Large intestine (tissue), 12 donors: ENCODE measurements at places on chromosomes 12 and 14. TPM values are rescaled to one million over a fixed set of nuclear protein-coding genes. Genes with fewer than 3 reads are reported as not detected.

DNA sequence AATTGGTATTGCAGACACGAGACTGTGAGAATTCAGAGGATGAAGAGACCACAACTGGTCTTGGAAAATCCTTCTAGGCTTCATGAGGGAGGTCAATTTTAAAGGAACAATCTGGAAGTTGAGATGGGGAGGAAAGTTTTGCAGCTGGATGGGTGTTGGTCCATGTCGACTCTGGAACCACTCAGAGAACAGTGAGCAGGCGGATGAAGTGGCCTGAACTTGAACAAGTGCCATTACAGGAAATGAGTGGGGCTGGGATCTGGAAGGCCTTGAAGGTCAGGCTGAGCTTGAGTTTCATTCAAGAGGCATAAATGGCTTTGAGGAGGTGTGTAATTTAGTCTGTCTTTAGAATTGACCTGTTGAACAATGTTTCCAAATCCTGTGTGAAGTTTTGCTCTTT lies 140.9 kb downstream of the GALC start:
- no peak for DNase-seq

DNA sequence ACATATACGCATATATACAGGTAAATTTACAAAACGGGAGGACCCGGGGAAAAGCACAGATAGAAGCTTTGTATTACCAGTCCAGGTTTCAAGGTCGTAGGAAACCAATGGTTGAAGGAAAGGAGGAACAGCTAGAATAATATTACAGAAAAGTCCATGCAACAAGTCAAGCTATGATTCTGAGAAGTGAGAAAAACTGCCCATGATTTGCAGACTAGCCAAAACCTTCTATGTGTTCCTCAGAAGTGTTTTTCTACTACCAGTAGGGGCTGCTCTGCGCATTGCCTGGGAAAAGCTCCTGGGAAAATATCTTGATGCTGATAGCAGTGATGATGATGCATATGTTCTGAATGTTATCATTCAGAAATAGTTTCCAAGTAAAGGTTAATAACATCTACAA lies 2.2 kb downstream of the PDZRN4 start:
- DNase-seq: no peak

- DNase-seq: no peak
Measured at GRCh38 chr14:61456720-61457119, 135.3 kb downstream of the PRKCH start.

GRCh38 chr14:72801381-72801812 lies 92.5 kb downstream of the DPF3 start:
- DNase-seq: no peak

- no peak for DNase-seq
Measured at GRCh38 chr12:55132816-55133215, 6.6 kb downstream of the OR9K2 start.

DNA sequence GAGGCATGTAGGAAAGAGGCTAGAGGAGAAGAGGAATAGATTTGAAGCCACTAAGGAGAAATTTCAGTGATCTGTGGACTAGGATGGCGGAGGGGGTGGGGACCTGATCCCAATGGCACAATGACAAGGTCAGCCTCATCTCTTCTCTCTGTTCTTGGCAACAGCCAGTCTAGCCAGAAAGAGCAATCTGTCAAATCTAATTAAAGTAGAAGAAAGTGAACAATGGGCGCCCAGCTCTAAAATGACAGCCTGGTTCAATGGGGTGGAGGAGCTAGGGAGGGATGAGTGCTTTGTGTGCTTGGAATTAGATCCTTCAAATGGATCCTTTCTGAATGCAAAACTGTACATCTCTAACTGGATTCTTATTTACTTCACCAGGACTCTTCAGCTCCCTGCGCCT lies 37.2 kb upstream of the TUBA1C start:
- DNase-seq: no peak

DNA sequence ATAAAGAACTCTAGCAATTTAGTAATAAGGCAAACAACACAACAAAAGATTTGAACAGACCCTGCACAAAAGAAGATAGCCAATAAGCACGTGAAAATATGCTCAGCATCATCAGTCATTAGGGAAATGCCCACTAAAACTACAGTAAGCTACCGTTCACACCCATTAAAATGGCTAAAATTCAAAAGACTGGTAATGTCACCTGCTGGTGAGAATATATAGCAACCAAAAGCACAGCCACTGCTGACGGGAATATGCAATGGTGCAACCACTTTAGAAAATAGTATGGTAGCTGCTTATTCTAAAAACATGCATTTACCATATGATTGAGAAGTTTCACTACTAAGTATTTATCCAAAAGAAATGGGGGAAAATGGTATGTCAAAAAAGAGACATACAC lies 74.9 kb downstream of the DPF3 start:
- DNase-seq: no peak

DNA sequence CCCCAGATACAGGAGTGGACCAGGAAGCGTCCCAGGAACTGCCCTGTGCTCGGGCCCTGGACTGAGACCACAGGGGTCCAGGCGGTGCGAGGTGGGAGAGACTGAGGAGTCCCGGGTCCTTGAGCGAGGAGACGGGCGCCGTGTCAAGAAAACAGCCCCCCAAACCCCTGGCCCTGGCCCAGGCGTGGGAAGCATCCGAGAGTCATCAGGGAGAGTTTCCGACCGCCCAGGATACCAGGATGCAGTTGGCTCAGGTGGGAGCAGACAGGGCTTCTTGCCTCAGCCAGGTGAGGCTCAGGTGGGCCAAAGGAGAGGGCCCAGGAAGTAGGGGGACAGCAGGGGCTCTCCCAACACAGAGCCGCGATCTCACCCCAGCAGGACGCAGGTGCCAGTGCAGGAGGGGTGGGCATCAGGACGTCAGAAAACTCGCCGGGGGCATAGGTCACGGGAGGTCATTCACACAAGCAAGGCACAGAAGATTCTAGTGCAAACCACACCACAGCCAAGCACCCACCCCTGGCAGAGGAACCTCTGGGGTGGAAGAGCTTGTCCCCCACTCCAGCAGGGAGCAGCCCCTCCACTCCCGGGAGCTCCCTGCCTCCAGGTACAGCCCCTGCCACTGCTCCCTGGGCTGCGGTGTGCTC lies 102.5 kb upstream of the EIF5 start:
- DNase-seq: no peak

DNA sequence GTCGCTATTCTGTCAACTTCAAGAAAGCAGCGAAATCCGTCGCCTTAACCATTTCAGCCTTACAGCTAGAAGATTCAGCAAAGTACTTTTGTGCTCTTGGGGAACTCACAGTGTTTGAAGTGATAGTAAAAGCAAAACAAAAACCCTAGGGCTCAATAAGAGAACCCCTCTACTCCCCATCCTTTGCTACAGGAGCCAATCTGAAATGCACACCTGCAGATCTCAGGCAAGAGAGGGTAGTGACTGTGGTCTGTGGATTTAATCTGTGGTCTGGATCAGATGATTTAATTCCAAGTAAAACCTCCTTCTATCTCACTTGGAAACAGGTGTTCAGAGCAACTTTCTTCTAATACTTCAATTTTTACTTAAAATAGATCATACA lies 422.9 kb upstream of the OR4E1 start:
- no peak for DNase-seq

DNA sequence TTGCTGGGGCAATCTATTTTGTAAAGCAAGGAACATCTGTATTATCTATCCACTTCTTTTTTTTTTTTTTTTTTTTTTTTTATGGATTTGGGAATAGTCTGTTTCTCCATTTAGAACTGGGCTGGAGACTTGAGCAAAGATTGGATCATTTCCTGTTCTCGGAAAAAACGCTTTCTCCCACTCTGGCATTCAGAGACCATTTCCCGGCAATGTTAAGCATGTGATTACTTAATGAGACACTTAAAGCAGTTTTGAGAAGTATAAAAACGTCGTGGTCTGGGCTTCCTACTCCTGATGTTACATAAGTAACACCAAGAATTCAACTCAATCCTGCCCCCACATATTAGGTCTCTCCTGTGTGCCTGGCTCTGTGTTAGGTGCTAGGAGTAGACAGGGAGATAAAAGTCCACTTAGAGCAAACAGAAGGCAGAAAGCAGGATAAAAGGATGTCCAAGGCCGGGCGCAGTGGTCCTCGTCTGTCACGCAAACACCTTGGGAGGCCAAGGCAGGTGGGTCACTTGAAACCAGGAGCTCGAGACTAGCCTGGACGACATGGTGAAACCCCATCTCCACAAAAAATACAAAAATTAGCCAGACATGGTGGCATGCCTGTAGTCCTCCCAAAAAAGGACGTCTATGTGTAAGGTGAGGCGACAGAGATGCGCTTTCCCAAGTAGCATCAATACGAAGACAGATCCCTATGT lies 152.1 kb upstream of the GSC start:
- DNase-seq: no peak

DNA sequence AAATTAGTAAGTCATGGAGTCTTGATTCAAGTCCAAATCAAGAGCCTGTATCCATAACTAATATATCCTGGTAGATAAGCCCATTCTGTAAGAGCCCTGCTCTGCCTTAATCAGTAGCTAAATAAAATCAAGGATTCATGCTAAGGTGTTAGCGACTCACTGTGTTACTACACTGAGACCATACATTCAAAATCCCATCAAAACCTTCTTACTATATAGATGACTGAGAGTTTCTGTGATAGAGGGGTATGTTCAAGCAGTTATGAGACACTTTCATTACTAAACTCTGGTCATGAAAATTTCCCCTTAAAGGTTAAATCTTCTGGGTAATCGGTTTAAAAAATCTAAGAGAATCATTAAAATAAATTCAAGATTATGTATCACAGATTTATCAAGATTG lies 78.5 kb downstream of the MDGA2 start:
- DNase-seq: no peak

- no peak for DNase-seq
Measured at GRCh38 chr12:108375986-108376663, 37.0 kb upstream of the CMKLR1 start.

GRCh38 chr14:54220071-54220703 lies 176.6 kb upstream of the CDKN3 start:
- no peak for DNase-seq

- peak; percentile 42 for DNase-seq
Measured at GRCh38 chr14:87097015-87097414, 896.0 kb downstream of the GALC start.

- DNase-seq: no peak
Measured at GRCh38 chr12:88946372-88946997, 366.2 kb upstream of the KITLG start.

DNA sequence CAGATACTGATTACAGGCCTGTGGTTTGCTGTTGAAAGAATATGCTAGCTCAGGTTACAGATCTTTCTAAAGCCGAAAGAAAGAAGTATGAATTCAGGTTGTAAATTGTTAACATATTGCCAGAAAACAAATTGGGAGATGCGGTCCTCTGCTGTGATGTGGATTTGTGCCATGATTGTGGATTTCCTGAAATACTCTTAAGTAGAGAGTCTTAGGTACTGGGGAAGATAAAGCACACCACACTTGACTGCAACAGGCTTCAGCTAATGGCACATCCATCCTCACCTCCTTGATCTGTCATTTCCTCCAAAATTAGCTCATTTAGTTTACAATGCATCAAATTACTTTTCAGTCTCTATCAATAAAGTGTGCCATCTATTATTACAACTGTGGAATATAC lies 279.2 kb downstream of the SYT1 start:
- no peak for DNase-seq

- DNase-seq: no peak
Measured at GRCh38 chr12:50579757-50580267, 75.0 kb downstream of the DIP2B start.

DNA sequence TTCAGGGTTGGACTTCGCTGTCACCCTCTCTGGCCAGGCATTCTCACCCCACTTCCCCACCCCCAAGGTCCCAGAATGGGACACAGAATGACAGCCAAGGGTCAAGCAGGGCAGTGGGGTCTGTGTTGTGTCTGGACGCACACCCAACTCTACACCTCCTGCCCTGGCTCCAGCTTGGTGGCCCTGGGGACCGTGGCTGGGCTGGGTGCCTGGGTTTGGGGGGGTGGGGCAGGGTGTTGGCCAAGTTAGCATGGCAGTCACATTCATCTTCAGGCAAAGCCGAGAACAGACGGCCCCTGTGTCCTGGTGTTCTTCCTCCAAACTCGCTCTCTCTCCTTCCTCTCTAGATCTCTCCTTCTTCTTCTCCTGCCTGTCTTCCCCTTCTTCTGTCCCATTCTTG lies 5.6 kb downstream of the LRP1 start:
- no peak for DNase-seq

DNA sequence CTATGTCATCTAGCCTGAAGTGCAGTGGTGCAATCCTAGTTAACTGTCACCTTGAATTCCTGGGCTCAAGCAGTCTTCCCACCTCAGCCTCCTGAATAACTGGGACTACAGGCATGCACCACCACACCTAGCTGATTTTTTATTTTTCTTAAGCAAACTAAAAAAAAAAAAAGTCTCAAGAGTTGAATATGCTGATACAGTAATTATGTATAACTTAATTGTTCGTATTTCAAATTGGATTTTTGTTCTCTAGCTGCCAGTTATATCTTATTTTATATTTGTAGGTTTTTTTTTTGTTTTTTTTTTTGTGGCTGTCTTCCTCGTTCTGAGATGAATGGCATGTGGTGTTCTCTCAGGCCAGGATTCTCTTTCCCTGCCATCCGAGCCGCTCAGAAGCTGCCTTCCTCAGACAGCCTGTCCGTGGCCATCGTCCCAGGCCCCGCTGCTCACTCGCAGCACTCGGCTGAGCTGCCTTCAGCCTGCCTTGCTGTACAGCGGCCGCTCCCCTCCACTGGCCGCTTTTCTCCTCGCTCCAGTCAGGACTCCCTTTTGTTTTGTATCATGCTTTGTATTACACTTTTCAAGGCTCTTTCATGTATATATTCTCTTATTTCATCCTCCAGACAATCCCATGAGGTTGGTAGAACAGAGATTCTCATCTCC lies 53.3 kb downstream of the WDR20 start:
- no peak for DNase-seq

- no peak for DNase-seq
Measured at GRCh38 chr14:24071836-24072430, 571 bp downstream of the CPNE6 start.

DNA sequence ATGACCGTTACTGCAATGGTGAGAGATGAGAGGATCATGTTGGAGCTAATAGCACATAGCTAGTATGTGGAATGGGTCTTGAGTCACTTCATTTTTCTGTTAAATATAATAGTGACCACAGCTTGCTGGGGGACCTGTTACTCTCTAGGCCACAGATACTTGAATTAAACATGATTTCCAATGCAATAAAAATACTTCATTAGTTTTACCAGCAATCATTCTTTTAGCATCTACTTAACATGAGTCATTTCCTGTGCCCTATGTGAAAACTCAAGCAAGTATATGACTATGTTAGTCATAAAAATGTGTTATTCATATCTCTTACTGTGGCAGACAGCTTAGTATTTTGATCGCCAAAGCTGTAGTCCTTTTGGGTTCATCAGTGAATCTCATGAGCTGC lies 798.8 kb downstream of the SLC16A7 start:
- no peak for DNase-seq

- no peak for DNase-seq
Measured at GRCh38 chr12:22577667-22578066, 33.3 kb upstream of the C2CD5 start.

The LIN7A gene
- polyA plus RNA-seq: 10.1 TPM

The SMIM41 gene
- 0.88 TPM for polyA plus RNA-seq

The BEST3 gene
- 0.24 TPM for polyA plus RNA-seq

The ARPC3 gene
- polyA plus RNA-seq: 298 TPM

The IFI27 gene
- 12.9 TPM for polyA plus RNA-seq

The NANOG gene
- polyA plus RNA-seq: 0.10 TPM

The SERPINA6 gene
- polyA plus RNA-seq: 0.45 TPM

The AHNAK2 gene
- 3.3 TPM for polyA plus RNA-seq

The PCK2 gene
- 177 TPM for polyA plus RNA-seq

The ESYT1 gene
- 42.7 TPM for polyA plus RNA-seq

The CCDC197 gene
- not detected for polyA plus RNA-seq

The GOLGA3 gene
- polyA plus RNA-seq: 31.9 TPM

The RIPK3 gene
- polyA plus RNA-seq: 14.8 TPM
